ENCODE measurements at places on chromosomes 6 and 20.
A peak's percentile ranks its signal among the peaks of the same experiment; 100 is the strongest.

DNA sequence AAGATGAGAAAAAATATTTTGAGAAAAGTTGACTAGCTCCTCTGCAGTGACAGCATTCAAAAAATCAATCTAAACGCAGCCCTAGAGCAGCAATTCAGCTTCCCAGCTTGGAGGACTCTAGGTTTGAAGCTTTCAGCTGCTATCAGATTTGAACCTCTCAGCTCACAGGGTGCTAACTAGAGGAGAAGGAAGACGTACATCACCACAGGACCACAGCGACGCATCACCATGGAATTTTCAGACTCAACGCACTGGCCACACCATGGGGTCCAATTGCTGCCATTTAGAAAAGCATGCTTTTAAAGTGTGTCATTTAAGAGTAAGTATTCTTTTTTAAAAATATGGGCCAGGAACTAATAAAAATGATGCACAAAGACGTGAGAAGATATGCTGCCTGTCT is 45.0 kb upstream of the FUCA2 start:
- DNase-seq = no peak

DNA sequence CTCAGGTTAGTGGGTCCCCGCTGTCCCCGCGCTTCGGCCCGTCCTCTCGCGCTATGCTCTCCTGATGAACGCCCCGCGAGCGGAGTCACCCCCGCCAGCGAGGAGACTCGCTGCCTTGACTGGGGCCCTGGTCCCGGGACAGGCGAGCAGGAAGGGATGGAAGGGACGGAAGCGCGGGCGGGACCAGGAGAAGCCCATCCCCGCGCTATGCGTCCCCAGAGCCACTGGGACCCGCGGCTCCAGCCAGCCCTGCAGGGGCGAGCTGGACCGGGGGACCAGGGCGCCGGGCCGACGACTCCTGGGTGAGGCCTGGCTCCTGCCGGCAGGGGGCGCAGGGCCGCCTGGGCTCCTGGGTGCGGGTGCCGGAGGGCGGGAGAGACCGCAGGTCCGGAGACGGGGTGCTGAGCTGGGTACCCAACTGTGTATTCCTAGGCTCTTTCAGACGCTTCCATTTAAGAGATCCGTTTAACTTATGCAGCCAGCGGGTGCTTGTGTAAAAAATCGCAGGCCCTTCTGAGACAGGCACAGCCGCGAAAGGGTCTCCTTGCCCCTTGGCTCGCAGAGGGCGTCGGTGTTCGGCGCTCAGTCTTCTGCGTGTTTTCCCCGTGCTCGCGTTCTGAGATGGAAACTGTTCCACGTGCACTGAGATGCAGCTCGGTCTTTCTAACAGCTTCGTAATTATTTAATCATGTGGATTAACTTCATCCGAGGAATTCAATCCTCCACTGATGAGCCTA is 580 bp upstream of the SYCP2 start:
- peak; percentile 84 for DNase-seq

GRCh38 chr20:63416631-63417030 is 55.5 kb upstream of the CHRNA4 start:
- no peak for DNase-seq

DNA sequence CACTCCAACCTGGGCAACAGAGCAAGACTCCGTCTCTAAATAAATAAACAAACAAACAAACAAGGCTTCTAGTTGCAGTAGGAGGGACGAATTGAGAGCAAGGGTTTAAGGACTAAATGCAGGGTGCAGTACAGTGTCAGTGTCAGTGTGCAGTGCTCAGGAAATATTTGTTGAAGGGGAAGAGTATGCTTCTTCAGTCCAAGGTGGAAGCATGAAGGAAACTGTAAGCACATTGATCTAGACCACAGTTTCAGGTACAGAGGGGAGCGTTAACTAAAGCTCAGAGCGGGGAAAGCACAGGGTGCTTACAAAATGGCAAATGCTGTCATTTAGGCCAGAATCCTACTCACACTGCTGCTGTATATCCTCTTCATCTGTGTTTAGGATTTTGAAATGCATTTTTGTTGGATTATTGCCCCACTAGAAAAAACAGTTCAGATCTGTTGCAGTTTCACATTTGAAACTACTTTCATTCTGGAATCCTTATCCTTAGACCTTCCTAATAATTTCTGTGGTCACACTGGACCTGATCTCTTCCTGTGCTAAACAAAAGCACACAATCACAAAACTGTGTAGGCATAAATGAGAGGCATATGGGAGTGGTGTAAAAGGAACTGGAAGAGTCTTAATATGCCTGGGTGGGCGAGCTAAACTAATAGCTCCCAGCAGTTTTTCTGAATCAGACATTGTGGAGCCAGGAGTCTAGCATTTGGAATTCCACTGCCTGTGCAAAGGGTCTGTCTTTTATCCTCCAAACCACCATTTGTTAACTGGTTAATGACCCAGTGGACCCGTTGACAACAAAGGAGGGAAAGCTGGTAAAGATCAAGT is 41.4 kb downstream of the CBFA2T2 start:
- no peak for DNase-seq

DNA sequence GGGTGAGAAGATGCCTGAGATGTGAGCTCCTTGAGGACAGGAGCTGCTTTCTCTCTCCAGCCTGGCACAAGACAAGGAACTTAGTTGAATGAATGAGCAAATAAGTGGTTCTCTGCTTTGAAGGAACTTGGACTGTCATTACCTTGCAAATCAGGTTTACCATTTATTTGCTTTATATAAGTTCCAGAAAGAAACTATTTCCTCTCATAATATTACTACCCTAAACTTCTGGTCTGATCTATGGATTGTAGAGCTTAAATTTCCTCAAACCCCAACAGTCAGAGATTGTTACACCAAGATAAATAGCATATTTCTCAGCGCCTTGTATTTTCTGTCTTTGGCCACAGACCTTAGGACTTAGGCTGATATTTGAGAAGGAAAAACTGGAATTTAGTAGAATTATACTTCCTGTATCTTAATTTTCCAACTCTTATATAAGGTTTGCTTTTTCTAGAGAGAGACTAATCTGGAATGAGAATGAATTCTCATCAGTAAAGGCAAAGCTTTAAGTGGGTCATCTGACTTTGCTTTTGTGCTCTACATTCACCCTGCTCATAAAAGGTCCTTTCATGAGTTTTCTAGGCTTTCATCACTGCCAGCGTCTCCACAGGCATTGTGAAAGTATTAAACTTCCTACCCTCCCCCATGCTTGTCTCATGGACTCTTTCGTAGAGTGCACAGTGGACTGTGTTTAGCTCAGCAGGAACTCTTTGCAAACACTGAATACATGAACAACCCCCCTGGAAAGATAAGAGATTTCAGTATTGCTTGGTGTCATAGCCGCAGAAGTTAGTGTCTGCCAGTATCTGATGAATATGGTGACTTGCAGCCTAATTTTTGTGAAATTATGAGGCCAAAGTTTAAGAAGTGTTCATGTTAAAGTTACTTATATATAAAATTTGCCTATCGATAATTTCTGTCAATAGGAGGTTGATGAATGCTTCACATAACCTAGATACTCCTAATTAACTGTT is 74.0 kb downstream of the PTPRA start:
- DNase-seq = peak; percentile 53

- no peak for DNase-seq
These were observed 62.2 kb downstream of the ZDHHC14 start for GRCh38 chr6:157443066-157443800.

GRCh38 chr6:56771189-56771588 is 128.5 kb upstream of the DST start:
- no peak for DNase-seq

DNA sequence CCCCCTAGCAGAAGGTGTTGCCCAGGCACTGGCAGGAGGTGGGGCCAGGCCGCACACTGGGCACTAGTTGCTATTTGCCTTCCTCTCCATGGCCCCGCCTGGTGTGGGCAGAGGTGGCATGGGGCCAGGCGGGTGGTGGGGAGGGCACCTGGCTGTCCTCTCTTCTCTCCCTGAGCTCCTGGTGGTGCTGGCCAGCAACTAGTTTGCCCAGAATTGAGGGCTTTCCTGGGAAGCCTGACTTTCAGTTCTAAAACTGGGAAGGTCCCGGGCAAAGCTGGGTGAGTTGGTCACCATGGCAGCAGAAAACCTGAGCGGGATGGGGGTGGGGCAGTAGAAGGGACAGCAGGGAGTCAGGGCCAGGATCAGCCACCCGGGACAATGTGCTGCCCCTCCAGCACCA is 48.2 kb downstream of the RBM38 start:
- no peak for DNase-seq

DNA sequence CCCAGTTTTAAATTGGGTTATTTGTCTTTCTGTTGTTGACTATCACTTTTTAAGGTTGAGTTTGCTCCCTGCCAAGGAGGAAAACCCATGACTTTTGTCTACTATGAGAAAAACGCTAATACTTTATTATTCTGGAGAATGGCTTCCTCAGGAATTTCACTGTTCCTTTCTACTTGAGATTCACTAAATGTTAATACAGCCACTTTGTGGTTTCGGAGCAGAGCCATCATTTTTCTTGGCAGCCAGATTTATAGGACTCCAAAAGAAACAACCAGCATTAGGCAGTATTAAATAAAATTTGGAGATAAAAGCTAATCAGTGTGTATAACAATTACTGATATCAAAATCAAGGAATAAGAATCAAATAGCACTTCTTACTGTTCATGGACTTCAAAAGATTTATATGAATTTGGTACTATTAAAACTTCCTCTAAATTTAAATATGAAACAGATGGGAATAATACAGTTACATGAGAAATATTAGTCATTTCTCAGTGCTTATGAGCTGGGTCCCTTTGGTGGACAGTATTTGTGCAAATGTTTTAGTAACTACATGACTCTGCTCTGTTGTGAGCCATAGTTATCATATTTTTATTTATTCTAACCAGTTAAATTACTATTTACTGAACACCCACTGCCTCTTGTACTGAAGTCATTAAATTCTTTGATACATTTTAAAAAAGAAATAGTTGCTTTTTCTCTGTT is 64.1 kb upstream of the FBXO30 start:
- DNase-seq = no peak

DNA sequence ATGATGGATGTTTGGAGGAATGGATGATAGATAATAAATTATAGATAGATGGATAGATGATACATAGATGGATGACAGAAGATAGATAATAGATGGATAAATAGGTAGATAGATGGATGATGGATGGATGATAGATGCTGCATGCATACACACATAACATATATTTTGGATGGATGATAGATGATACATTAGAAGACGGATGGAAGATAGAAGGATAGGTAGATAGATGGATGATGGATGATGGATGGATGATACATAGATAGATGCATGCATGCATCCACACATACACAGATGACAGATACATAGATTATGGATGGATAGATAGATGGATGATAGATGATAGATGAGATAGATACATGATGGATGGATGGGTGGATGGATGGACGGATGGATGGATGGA is 387.8 kb downstream of the TAF4 start:
- no peak for DNase-seq

DNA sequence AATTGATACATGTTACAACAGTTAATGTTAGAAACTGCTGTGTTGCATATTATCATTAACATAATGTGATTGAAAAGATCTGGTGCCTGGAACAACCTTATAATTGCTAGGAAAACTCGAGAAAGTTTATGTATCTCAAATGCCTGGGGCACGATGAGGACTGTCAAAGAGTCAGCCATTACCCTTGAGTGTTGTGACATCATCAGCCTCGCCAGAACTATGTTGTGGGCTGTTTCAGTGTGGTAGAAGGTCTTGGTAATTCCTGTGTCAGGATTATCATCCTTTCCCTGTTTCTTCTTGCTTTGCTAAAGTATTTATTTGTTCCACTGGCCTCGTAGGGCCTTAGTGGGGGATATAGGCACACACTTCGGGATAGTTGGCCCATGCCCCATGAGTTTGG is 185.1 kb downstream of the DTNBP1 start:
- no peak for DNase-seq

DNA sequence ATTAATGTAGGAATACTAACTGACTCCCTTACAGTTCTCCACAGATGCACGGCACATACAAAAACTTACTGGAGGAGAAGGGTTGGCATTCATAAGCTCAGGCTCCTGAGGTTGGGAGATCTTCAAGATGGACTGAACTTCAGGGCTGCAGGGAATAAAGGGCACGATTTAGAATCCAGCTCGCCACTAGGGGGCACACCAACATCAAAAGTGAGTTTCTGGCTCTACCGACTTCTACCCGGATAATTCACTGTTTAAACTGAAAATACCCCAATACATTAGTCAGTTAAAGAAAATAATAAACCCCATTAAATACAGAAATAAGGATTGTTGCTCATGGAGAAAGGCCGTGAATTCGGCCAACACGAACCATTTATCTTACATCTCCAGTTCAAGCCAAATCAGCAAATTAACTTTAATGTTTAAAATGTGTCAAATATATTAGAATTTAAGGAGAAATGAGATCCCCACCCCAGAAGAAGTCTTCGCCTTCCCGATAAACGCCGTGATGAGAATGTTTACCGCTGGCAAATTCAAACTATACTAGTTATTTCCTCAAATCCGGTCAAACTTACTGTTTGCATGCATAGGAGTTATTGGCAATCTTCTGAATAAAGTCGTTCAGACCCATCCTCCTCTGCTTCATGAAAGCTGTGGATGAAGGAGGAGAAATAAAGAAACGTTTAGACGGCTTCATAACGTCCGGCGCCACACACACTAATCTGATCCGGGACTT is 121.7 kb upstream of the SLC2A12 start:
- peak; percentile 85 for DNase-seq

DNA sequence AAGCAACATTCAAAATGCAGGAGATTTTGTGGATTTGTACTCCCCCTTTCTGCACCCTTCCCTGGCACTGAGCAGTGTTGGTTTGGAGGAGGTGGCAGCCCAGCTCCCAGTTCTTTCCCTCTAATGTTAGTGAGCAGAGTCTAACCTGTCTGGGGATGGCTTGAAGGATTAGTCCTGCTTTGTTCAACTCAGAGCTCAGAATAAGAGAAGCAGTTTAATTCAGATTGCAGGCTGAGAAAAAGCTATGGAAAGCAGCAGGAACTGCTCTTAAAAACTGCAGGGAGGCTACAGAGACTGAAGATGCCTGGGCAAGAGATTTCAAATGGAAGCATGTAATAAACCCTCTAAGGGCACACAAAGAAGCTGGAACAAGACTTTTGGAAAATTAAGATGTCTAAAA is 223.4 kb upstream of the GGTLC1 start:
- DNase-seq = no peak

- no peak for DNase-seq
These were observed 6.2 kb downstream of the TXLNB start for GRCh38 chr6:139285590-139285989.

- DNase-seq = no peak
These were observed 28.8 kb downstream of the MYT1 start for GRCh38 chr20:64193058-64193457.

GRCh38 chr6:127096167-127096566 is 22.3 kb upstream of the RSPO3 start:
- DNase-seq = no peak

GRCh38 chr6:39102071-39102820 is 12.7 kb downstream of the SAYSD1 start:
- DNase-seq = peak; percentile 74

- no peak for DNase-seq
These were observed 63.5 kb upstream of the VSTM2L start for GRCh38 chr20:37839432-37839827.

- DNase-seq = no peak
These were observed 482.9 kb upstream of the EYS start for GRCh38 chr6:66189915-66190314.

GRCh38 chr20:56433880-56434255 is 21.8 kb downstream of the CASS4 start:
- no peak for DNase-seq

GRCh38 chr6:104322841-104323240 is 536.9 kb downstream of the HACE1 start:
- DNase-seq = no peak
